ENCODE measurements at places on chromosomes 12 and 14. TPM values are rescaled to one million over a fixed set of nuclear protein-coding genes. Genes with fewer than 3 reads are reported as not detected.

DNA sequence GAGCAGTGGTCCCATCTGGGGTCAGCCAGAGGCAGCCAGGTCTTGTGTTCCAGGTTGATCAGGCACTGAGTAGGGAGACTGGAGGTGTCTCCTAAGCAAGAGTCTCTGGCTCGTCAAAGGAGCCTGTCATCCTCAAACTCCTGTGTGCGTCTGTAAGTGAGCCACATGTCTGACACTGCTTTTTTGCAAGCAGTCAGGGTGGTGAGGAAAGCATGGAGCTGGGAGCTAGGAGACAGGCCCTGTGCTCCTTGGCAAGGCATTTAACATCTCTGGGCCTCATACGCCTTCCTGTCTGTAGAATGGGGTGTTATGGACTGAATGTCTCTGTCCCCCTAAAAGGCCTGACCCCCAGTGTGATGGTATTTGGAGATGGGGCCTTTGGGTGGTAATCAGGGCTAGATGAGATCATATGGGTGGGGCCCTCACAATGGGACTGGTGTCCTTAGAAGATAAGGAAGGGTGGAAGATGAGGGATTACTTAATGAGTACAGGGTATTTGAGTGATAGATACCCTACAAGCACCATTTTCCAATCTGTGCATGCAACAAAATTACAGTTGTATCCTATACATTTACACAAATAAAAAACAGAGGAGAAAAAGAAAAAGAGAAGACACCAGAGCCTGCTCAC lies 53.0 kb downstream of the ARL6IP4 start:
- no peak for DNase-seq

DNA sequence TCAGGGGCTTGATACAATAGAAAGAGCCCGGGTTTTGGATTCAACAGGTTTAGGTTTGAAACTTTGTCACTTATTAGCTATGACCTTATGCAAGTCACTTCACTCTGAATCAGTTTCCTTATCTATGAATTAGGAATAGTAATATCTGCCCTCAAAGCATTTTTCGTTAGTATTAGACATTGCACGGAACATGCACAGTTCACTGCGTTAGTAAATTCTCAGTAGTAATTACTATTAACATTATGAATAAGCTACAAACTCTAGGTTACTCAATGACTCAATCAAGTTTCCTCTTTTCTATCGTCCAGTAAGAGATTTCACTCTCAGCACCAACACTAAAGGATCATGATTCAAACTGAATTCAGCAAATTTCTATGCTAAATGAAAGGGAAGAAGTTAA lies 150.3 kb downstream of the CEP83 start:
- DNase-seq = no peak

DNA sequence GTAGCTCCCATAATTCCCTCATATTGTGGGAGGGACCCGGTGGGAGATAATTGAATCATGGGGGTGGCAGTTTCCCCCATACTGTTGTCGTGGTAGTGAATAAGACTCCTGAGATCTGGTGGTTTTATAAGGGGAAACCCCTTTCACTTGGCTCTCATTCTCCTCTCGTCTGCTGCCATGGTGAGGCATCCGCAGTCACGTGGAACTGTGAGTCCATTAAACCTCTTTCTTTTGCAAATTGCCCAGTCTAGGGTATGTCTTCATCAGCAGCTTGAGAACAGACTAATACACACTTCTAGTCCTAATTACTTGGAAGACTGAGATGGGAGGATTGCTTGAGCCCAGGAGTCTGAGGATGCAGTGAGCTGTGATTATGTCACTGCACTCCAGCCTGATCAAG lies 64.4 kb downstream of the TMX1 start:
- no peak for DNase-seq

DNA sequence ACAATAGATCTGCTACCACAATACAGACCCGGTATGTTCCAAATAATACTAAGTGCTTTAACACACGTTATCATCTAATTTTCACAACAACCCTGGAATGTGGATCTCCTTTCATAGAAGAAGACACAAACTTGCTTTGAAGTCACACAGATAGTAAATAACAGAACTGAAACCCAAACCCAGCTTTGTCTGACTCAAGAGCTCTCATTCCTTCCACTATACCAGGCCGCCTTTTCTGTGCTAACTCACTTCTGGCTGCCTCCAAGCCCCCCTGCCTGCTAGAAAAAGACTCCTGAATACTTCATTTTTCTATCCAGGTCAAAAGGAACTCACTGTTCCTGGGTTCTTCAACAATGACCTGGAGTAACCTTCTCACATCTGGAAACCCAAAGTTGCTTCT lies 37.8 kb downstream of the PRPF40B start:
- no peak for DNase-seq

ITGA7 gene
- 3.1 TPM for total RNA-seq

DHRS2 gene
- 0.44 TPM for total RNA-seq

MUCL1 gene
- not detected for total RNA-seq
